Astrocyte of the hippocampus (primary cell): ENCODE measurements at places on chromosomes 13 and 19.

DNA sequence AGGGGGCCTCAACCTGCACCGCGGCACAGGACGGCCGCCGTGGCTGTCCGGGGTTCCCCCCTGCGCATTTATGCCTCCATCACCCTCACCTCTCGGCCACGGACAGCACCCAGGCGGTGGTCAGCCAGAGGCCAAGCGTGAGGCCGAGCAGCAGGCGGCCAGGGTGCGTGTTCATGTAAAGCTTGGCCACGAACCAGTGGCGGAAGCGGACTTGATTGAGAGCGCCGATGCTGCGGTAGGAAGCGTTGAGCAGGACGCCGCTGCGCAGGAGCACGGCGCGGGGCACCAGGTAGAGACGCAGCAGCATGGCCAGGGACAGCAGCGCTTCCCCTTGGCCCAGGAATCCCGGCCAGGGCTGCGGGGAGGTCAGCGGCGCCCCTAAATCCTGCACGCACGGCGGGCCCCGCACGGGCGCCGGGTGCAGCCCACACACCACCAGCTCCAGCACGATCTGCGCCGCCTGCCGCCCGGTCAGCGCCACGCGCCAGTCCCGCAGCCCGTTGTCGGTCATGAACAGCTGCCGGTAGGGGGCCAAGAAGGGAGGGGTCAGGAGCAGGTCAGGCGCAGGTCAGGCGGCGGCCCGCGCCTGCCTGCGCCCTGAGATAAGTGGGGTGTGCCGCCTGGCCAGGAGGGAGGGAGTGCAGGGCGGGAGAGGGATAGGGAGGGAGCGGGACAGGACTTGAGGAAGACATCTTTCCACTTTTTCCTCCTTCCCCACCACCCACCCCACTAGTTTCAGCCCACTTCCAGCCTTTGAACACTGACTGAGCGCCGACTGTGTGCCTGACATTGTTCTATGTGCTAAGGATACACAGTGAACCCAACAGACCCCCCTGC is 6.5 kb downstream of the KCNN4 start:
- DNase-seq, result peak; percentile 89

DNA sequence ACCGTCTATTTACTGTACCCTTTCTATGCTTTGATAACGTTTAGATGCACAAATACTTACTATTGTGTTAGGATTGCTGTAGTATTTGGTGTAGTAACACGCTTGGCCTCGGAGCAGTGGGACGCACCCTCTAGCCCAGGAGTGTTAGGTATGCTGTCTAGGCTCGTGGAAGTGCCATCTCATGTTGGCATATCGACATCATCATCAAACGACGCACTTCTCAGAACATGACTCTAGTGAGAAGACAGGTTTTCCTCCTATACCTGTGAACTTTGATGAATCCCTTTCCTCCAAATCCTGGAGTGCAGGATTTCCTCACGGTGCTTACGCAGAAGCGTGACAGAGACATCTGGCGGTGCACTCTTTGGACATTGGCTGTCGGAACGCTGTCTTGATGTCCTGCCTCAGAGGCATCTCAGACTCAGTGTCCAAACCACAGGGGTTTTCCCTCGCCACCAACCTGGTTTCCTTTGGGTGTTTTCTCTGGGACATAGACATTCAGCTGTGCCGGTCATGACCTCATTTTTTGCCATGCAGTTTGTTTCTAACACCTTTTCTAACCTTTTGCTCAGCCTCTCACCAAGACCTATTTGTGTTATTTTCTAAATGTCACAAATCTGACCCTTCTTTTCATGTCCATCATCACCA is 6.3 kb downstream of the SNRNP70 start:
- DNase-seq, result no peak

GRCh38 chr19:18920400-18920799 is 885 bp downstream of the DDX49 start:
- no peak for DNase-seq

DNA sequence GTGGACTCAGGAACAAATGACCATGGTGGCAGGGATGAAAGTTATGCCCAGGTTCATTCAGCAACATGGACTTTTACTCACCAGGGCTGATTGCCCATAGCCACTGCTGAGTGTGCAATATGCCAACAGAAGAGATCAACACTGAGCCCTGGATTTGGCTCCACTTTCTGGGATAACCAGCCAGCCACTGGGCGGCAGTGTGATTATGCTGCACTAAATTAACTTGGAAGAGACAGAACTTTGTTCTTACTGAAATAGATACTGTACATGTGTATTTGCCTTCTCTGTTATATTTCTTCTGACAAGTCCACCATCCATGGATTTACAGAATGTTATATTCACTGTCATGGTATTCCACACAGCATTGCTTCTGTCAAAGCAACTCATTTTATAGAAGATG is 257.4 kb downstream of the TDRD3 start:
- DNase-seq, result peak; percentile 70

- DNase-seq, result peak; percentile 80
Measured at GRCh38 chr19:42066075-42066754, 3.8 kb downstream of the GRIK5 start.

DNA sequence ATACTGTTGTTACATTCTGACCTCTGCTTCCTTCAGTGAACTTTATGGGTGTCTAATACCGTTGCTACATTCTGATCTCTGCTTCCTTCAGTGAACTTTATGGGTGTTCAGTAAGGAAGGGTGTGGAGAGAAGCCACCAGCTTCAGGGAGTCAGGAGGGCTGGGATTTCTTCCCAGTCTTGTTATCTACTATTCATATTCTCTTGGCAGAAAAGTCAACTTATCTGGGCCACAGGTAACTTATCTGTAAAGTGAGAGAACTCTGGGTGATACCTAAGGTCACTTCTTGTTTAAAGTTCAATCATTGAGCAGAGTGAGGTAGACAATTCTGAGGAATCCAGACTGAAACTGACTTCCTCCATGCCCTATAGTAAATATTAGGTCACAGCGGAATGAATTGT is 71.2 kb upstream of the STK24 start:
- DNase-seq, result no peak
